Gastrocnemius medialis (tissue), 4 donors: ENCODE measurements at places on chromosomes 1 and 21. TPM values are rescaled to one million over a fixed set of nuclear protein-coding genes. Genes with fewer than 3 reads are reported as not detected.

The FCAMR gene
- total RNA-seq: not detected

The CD244 gene
- total RNA-seq: not detected

The S100A7A gene
- not detected for total RNA-seq

DNA sequence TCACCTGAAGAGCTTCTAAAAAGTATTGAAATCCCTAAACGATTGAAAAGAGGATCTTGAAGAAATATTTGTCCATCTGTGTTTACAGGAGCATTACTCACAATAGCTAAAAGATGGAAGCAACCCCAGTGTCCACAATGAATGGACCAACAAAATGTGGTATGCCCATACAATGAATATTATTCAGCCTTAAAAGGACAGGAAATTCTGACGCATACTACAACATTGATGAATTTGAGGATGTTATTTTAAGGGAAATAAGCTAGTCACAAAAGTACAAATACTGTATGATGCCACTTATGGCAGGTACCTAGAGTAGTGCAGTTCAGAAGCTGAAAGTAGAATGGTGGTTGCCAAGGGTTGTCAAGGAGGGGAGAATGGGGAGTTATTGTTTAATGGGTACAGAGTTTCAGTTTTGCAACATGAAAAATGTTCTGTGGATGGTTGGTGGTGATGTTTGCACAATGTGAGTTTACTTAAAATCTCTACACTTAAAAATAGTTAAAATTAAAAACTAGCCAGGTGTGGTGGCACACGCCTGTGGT, 37.1 kb upstream of the GADD45A start:
- DNase-seq: no peak
- H3K36me3 ChIP-seq: no peaks in the 10 kb centered on the region
- H3K27me3 ChIP-seq: no peaks in the 10 kb centered on the region
- no peak overlapping the region for H3K27ac ChIP-seq
- H3K4me3 ChIP-seq: no peak overlapping the region

- no peak overlapping the region for H3K4me3 ChIP-seq
- no peaks in the 10 kb centered on the region for H3K27me3 ChIP-seq
- peaks cover 13% of the 10 kb centered on the region for H3K4me1 ChIP-seq
- H3K36me3 ChIP-seq: no peaks in the 10 kb centered on the region
- no peak overlapping the region for H3K27ac ChIP-seq
Measured at GRCh38 chr1:223531742-223532341, 133.7 kb downstream of the CAPN8 start.

- H3K4me3 ChIP-seq: no peak overlapping the region
- peaks cover 5% of the 10 kb centered on the region for H3K4me1 ChIP-seq
- no peak for DNase-seq
- no peaks in the 10 kb centered on the region for H3K27me3 ChIP-seq
Measured at GRCh38 chr1:200972985-200973742, 50.4 kb downstream of the KIF21B start.

GRCh38 chr1:201318504-201319340, 35.4 kb downstream of the PKP1 start:
- no peak overlapping the region for H3K4me3 ChIP-seq
- no peaks in the 10 kb centered on the region for H3K4me1 ChIP-seq
- H3K36me3 ChIP-seq: no peaks in the 10 kb centered on the region
- H3K27ac ChIP-seq: no peak overlapping the region
- DNase-seq: no peak
- no peaks in the 10 kb centered on the region for H3K27me3 ChIP-seq
